Activated gamma-delta T cell (primary cell): ENCODE measurements at places on chromosomes 7 and 10.

DNA sequence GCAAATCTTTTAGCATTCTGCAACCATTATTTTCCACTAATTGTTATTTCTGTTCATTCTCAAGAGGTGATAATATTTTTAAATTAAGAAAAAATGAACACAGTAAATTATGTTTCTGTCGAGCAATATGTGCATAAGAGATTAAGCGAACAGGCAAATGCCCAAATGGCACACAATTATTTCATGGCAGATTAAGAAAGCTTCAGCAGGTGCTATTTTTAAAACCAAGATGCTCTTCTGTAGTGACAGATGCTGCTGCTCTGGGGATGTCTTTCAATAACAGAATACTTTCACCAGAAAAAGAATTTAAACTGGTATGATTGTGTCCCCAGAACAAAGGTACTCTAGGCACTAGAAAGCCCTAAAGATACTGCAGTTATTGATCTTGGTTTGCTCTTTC, 412.7 kb upstream of the SORCS1 start:
- no peak for DNase-seq

DNA sequence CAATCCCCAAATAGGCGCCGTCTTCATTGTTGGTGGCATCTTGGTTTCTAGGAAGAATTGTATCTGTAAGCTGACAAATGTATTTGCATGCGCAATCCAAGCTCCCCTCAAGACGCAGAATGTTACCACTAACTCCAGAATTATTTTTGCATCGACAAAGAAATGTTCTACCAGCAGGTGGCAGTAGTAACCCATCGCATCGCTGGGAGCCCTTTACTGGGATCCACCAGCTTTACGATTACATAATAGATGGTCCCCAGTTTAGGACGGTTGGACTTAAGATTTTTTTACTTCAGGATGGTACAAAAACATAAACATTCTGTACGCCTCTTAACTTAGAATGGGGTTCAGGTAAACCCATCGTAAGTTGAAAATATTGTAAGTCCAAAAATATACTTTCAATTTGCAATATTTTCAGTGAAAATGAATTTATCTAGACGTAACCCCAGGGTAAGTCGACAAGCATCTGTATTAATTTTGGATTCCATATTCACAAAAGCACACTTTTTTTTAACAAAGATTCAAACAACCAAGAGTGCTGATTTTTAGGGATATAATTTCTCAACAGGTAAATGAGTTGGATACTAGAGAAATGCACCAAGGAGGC, 114.0 kb upstream of the COBL start:
- no peak for DNase-seq

DNA sequence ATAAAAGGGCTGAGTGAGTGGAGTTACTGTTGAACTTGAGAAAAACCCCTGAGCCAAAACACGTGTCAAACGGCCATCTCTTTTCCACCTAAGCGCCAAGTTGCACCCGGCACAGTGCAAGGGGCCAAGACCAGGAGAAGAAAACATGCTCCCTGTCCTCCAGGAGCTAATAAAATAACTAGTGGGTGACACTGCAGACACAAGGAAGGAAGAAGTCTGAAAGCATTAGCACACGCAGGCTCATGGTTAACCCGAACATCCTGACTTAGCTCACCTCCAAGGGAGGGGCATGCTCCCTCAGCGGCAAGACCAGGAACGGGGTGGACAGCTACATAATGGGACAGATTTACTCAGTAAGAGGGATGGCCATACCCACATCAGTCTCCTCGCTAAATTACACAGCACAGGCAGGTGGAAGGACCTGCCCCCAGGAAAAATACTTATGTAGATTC, 65.0 kb downstream of the PIP4K2A start:
- DNase-seq: no peak

- no peak for DNase-seq
These were observed 640.0 kb downstream of the SH2D4B start for GRCh38 chr10:81177651-81178244.

- no peak for DNase-seq
These were observed 1.9 kb upstream of the PLAU start for GRCh38 chr10:73908853-73909539.

DNA sequence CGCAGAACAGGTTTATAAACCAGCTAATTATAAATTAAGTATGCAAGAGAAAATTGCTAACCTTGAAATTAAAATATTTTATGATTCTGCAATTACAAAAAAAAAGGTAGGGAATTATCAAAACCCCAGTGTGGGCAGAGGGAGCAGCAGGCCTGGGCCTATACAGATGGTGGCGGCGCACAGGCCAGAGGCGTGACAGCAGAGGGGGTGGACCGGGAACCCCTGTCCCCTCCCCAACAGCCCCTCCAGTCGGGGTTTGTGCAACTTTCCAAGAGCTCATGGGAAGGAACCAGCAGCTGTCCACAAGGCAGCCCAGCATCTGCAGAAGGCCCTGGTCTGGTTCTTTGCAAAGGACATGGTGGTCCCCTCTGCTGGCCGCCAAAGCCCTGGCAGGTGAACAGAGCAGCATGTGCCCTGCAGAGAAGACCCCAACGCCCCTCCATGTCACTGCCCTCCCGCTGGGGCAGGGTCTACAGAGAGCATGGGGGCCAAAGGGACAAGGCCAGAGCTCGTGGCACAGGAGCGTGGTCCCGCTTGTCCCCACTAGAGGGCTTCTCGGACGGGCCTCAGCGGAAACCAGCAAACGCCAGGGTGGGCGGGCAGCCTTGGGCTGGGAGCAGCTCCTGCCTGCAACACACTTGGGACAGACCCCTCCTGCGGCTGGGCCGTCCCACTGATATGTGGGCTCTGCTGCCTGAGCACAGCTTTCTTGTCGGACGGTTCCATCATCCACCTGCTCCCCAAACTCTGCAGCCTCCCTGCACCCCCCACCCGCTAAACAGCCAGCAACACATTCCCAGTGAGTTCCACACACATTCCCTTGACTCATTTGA, 75.1 kb downstream of the EBF3 start:
- no peak for DNase-seq

GRCh38 chr7:154372011-154372601, 319.9 kb downstream of the DPP6 start:
- no peak for DNase-seq

GRCh38 chr7:84532196-84532595, 337.6 kb upstream of the SEMA3A start:
- DNase-seq: no peak

DNA sequence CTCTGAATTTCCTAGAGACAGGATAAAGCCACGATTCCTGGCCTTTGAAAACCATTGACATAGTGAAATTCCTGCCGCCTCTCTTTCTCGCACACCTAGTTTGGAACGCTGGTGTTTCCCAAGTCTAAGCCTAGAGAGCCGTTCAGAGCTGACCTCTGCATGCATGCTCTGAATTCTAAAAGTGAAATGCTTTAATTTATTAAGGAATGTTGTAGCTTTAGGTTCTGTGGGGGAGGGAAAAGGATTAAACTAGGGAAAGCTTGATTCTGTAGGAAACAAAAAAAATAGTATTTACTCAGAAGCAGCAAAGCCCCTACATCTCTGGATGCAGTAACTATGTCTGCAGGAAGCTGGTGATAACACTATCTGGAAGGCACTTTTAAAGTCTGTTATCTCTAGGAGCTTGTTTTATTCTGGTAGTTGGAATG, 27.3 kb downstream of the PFKP start:
- DNase-seq: no peak
